ENCODE measurements at places on chromosomes 12 and 14.

DNA sequence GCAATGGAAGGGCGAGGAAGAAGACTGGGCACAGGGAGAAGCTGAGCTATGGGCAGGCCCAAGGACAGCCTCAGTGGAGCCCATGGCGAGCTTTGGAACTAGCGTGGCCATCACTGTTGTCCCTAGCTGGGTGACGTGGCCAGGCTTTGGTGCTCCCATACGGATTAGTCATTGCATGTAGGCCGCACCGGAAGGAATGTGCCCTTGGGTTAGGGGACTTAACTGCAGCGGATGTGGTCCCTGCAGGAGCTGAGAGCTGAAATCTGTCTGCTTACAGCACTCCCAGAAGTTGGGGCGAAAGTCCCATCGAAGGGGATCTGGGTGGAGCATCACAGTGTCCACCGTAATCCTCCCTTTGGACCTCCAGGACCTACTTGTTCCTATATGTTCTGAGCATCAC is 133.7 kb downstream of the PAPOLA start:
- no peak for DNase-seq

- DNase-seq, result no peak
These were observed 91.1 kb upstream of the DHRS4 start for GRCh38 chr14:23862513-23862912.

- peak; percentile 62 for DNase-seq
These were observed 3.9 kb downstream of the GZMH start for GRCh38 chr14:24605435-24606190.

- no peak for DNase-seq
These were observed 24.0 kb downstream of the DYNC1H1 start for GRCh38 chr14:101988377-101988776.

Data from activated gamma-delta T cell treated with Interleukin-2 at 50 U/mL for 16 hours (primary cell).